ENCODE measurements at places on chromosomes 7 and 10.
A peak's percentile ranks its signal among the peaks of the same experiment; 100 is the strongest.

GRCh38 chr10:74328388-74328787 is 177.4 kb downstream of the ADK start:
- no peak for DNase-seq

DNA sequence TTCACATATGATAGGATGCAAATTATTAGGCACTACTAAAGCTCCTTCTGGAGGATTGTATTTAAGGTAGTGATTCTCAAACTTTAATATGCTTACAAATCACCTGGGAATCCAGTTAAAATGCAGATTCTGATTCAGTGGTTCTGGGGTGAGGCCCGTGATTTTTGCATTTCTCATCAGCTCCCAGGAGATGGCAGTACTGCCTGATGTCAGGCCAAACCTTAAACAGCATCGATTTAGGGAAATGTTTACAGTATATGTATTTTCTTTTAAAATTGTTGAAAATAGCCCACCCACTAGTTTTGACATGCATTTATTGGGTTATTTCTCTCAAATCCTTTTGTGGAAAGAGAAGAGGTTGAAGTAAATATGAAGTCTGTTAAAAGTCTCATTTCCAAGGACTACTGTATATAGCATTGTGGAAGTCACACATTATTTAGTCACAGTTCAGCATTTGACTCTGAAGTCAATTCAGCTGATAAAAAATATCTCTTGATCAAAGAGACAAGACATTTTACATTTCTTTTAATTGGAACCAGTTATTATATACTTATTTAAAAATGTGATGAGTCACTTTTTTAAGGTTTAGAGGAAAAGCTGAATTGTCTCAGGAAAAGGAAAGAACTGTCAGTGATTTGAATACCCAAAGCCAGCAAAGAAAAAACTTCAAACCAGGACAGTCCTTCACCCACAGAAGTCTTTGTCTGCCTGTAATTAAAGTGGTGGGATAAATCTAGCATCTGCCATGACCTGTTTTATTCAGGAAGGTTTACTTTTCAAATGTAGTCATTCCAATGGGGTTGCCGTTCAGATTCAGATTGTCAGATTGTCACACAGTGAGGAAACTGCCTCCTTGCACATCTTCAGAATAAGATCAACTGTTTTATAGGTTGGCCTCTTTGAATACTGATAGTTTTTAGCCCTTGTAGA is 21.1 kb upstream of the HBP1 start:
- peak; percentile 52 for DNase-seq

GRCh38 chr10:132236161-132236560 is 49.4 kb downstream of the DPYSL4 start:
- DNase-seq, result no peak

DNA sequence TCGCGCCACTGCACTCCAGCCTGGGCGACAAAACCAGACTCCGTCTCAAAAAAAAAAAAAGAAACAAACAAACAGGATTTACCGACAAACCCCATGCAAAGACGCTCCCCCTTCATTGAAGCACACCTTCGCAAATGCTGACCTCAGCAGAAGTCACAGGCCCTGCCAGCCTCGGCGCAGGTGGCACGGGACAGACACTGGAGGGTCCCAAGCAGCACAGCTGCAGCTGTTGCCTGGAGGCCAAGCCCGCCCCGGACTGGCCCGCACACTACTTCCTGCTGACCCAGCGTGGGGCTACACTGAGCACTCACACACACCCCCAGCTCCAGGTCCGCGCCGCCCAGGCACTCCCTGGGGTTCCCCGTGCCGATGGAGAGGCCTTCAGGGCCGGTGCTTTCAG is 31.2 kb downstream of the SNX8 start:
- no peak for DNase-seq

- no peak for DNase-seq
Observed at GRCh38 chr10:17784688-17785087, 24.5 kb upstream of the MRC1 start.

DNA sequence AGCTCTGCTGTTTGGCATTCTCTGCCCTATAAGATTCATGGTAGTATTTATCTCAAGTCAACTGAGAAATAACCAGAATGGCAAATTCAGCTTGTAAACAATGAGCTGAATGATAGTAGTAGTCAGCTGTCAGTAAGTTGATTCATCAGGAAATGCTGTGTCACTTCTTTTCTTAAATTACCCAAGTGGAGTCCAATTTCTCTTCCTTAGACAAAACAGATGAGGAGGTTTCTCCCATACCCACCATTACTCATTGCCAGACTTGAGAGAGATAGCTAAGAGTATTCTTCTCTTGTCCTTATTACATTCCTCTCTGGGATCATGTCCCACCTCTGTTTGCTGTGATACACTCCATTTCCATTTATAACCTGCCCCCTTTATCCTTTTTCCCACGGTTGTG is 159.8 kb upstream of the STEAP1 start:
- DNase-seq, result no peak

Measured in NCI-H2081 (cell line).